Activated T-helper 2 cell treated with anti-CD3 and anti-CD28 coated beads, Interferon-gamma antibody, Interleukin-2, Interleukin-4, amounts not matched to agents 10 μg/mL and 5 μg/mL and 100 μg/mL, durations not matched to agents 14 hours and 24 hours and 36 hours (primary cell): ENCODE measurements at places on chromosomes 6 and 20. TPM values are rescaled to one million over a fixed set of nuclear protein-coding genes. Genes with fewer than 3 reads are reported as not detected.

ATP6V1G2 gene
- 0.69 and 0.82 TPM in 2 replicates for total RNA-seq

GRCh38 chr6:159726255-159726917 lies 920 bp upstream of the WTAP start:
- no peak for DNase-seq
- H3K27ac ChIP-seq, result peak overlapping the region; percentile 99
- H3K27me3 ChIP-seq, result no peaks in the 10 kb centered on the region

- H3K27ac ChIP-seq, result peak overlapping the region; percentile 64
- peak overlapping the region; percentile 68 for H3K4me3 ChIP-seq
- peaks cover 9% of the 10 kb centered on the region for H3K36me3 ChIP-seq
- peaks cover 41% of the 10 kb centered on the region for H3K4me1 ChIP-seq
Observed at GRCh38 chr6:117547688-117548621, 54.4 kb downstream of the GOPC start.

GRCh38 chr6:83176246-83176645 lies 16.8 kb downstream of the PGM3 start:
- H3K27me3 ChIP-seq, result no peaks in the 10 kb centered on the region
- no peak overlapping the region for H3K27ac ChIP-seq
- H3K4me1 ChIP-seq, result no peaks in the 10 kb centered on the region

DNA sequence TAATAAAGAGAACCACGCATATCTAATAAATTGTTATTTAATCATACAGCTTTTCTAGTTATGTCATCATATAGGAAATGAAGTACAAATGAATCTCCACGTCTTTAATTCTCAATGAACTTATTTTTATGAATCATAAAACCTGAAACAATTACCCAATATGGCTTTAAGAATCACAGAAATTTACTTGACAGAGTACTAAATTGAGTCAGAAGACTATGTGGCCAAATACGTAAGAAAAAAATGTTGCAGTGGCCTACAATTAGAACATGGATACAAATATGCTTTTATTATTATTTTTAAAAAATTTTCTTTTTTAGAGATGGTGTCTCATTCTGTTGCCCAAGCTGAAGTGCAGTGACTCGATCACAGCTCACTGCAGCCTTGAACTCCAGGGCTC lies 584.7 kb upstream of the SLC35B3 start:
- no peak for DNase-seq
- H3K27ac ChIP-seq, result no peak overlapping the region
- no peak overlapping the region for H3K4me3 ChIP-seq
- no peaks in the 10 kb centered on the region for H3K27me3 ChIP-seq
- H3K4me1 ChIP-seq, result peaks cover under 1% of the 10 kb centered on the region

ADTRP gene
- total RNA-seq, result 0.67 and 1.6 TPM in 2 replicates
